ENCODE measurements at places on chromosomes 7 and 10.

DNA sequence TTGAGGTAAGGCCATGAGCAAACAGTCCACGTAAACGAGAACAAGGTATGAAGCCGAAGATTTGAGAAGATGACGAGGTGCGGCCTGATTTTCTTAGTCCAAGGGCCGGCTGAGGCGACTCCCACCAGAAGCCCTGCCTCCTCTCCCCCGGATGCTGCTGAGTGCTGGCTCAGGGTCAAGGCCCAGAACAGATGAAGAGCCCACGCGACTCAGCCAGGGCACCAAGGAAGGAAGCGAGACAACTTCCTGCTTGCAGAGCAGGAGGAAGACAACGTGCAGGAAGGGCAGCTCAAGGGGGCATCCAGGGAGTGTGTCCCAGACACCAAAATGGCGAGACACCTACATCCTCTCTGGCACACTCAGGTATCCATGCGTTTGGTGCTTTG lies 99.5 kb downstream of the CYTH3 start:
- DNase-seq: no peak

GRCh38 chr10:62562101-62562500 lies 187.9 kb downstream of the ZNF365 start:
- DNase-seq: no peak

GRCh38 chr10:86127274-86127819 lies 239.2 kb downstream of the GRID1 start:
- no peak for DNase-seq

GRCh38 chr7:100266576-100267354 lies 40.7 kb upstream of the SPDYE3 start:
- DNase-seq: no peak

DNA sequence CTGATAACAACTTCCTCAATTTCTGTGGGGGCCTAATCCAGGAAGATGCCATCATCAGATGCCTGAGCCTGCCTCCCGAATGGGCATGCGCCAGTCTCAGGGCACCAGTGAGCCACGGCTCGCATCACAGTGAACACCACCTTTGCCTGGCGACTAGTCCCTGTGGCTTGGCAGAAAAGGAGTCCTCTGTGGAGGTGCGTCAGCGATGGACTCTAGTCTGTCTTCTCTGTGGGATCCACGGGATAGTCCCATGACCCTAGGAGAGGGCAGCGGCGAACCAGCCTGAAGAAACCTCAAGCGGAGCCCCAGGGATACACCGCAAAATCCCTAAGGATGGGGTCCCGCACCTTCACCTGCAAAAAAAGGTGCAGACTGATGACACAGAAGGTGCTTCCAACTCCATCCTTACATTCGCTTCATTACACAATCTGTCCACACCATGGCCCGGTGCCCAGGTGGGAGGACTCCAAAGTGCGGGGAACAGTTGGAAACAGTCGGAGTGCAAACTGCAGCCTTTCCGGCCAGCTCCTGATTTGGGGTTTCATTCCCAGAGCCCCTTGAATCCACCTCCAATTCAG lies 35.1 kb upstream of the ZNF273 start:
- no peak for DNase-seq

DNA sequence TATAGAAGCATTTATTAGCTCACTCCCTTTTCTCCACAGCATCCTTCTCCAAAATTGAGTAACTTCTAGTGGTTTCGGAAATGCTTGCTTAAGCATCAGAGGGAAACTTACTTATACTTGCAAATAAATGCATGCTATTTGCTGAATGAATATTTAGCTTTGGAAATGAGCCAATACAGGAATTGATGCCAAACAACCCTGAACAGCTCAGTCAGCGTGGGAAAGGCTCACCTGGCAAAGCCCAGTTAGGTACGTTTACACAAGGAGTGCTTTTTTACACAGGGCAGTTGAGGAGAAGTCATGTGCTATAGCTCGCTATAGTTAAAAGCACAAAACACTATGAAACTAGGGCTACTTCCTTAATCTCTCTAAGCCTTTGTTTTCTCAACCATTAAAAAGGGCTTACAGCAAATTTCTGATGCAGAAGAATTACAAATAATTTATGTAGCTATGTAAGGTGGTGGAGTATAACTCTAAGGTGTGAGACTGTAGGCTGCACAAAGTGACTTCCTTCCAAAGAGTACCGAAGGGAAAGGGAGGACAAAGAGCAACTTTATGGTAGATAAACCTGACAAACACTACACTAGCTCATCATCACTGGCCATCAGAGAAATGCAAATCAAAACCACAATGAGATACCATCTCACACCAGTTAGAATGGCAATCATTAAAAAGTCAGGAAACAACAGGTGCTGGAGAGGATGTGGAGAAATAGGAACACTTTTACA lies 498.2 kb downstream of the PHTF2 start:
- DNase-seq: no peak

DNA sequence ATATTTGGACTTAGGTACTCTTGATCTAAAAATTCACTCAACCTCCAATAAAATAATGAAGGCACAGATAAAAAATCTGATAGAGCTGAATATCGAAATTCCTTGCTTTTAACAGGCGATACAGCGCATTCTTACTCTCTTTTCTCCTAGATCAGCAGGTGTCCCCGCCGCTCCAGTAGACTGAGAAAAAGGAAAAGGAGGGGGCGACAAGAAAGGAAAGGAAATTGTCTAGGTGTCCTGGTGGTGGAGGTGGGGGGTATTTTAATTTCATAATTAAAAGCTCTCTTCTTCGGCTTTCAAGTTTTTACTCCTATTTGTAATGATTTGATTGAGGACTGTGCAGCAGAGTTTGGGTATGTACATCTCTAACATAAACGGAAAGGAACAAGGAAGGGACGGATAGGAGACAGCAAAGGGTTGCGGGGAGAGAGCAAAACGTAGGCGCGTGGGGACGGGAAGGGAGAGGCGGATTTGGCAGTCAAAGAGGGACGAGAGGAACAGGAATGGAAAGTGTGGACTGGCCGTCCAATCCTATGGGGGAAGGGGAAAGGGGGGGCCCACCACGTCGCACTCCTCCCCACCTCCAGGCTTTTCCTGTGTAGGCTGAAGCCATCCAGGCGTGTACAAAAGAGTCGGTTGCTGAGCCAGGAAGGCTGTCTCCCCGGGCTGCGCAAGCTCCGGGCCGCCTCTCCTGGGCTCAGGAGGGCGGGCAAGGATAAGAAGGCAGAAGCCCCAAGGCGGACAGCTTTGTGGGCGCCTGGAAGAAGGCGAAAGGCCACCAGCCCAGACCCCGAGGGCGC lies 875 bp upstream of the HECTD2 start:
- peak; percentile 39 for DNase-seq
